ENCODE measurements at places on chromosomes 5 and 9.

GRCh38 chr5:150045549-150045948 is 40.8 kb downstream of the CSF1R start:
- DNase-seq = no peak

GRCh38 chr5:125926172-125926571 is 497.0 kb upstream of the GRAMD2B start:
- no peak for DNase-seq

DNA sequence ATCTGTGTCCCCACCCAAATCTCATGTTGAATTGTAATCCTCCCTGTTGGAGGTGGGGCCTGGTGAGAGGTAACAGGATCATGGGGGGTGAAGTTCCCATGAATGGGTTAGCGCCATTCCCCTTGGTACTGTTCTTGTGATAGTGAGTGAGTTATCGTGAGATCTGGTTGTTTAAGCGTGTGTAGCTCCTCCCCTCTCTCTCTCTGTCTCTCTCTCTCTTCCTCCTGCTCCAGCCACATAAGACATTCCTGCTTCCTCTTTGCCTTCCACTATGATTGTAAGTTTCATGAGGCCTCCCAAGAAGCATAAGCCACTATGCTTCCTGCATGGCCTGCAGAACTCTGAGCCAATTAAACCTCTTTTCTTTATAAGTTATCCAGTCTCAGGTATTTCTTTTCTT is 28.8 kb downstream of the C5orf15 start:
- DNase-seq = no peak

GRCh38 chr5:133830911-133831310 is 137.5 kb downstream of the C5orf15 start:
- DNase-seq = no peak

DNA sequence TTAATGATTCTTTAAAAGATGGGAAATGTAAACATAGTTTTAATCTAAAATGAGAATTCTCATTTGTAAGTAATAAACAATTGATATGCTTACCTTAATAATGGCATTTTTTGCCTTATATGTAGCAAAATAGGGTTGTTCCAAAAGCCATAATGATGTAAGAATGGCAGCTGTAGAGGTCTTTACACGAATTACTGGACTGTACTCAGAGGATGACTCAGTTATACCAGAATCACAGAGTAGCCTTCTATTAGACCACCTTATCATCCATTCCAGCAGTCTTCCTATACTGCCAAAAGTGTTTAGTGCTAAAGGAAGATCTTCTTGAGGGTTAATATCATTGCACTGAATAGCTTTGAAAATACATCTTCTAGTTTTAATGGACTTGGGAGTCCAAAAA is 66.5 kb downstream of the CPLANE1 start:
- DNase-seq = no peak

GRCh38 chr9:117963493-117964090 is 259.4 kb downstream of the TLR4 start:
- no peak for DNase-seq

DNA sequence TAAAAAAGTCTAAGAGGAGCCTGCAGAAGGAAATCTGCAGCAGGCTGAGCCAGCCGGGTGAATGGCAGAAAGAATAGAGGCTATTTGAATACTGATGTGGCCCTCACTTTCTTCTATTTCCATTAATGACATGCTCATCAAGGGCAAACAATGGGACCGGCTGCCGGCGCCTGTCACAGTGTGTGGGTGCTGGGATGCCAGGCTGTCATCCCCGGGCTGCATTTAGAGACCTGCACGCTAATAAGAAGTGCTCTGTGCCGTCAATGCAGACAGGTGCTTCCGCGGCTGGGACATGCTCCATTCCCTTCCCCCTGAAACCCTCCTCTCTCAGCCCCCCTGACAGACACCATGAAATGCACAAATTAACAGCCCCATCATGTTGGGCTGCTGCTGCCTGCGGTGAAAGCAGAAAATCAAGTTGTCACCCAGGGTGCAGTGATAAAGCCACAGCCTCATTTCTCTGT is 217.7 kb upstream of the TBCA start:
- DNase-seq = no peak

GRCh38 chr5:161263191-161263590 is 283.3 kb downstream of the GABRB2 start:
- DNase-seq = no peak

DNA sequence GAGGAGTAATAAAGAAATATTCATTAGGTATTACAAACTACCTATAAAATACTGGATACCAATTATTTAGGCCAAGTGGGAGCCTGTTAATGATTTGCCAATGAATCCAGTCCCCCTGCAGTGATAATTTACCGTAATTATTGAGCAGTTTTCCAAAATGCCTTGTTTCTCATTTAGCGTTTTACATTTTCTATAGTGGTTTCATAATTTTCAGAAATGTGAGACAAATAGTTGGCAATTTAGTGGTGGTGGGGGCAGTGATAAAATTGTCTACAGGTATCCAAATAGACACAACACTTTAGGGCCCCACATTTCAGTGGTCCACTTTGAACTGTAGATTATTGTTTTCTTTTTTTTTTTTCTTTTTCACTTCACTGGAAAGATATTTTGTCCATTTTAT is 27.3 kb upstream of the ALDH1A1 start:
- no peak for DNase-seq

DNA sequence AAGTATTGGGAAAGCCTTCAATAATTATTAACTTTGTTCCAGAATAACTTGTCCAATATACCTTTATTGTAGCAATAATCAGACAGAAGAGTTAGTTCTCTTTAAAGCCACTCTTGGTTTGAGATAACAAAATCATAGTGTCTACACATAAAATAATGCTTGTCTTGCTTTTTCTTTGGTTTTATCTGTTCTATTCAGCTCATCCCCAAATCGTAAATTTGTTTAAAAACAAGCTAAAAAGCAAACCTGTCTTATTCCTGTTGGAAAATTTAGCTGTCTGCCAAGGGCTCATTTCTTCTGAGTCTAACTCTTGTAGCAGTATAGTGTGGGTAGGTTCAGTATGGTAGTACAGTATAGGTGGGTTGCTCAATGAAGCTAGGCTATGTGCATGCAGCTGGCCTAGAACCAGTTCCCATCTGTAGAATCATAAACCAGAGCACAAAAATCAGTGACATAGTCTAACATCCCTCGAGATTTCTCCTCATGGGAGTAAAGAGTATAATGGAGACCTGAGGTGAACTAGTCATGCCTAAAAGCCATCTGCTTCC is 17.9 kb upstream of the APBA1 start:
- DNase-seq = no peak

- DNase-seq = no peak
Observed at GRCh38 chr5:10828241-10828640, 67.2 kb upstream of the DAP start.

DNA sequence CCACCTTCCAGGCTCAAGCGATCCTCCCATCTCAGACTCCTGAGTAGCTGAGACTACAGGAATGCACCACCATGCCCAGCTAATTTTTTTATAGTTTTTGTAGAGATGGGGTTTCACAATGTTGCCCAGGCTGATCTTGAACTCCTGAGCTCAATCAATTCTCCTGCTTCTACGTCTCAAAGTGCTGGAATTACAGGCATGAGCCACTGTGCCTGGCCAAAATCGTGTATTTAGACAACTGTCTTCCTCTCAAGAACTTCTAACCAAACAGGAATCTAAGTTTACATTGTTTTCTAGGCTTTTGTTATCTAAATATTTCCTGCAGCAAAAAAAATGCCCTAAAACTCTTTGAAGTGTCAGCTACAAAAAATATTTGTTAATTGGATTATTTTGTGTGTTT is 78.8 kb downstream of the NLN start:
- DNase-seq = no peak

DNA sequence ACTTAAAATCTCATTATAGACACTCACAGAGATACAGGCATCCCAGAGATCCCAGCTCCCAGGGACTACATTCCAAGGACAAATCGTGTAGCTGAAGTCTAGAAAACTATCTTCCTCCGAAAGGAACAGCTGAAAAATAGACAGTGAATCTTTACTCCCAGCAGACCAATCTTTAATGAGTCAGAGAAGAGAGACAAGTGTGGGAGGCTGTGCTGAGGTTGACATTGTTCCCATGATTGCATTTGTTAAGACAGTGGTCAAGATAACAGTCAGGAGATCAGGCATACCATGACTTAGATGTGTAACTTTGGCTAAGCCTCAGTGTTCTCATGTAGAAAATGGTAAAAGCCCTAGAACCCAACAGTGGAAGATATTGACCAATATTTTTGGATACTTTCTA is 120.7 kb downstream of the PAPPA start:
- no peak for DNase-seq

GRCh38 chr5:88660947-88661805 is 221.8 kb downstream of the MEF2C start:
- peak; percentile 83 for DNase-seq

- no peak for DNase-seq
Observed at GRCh38 chr5:54663866-54664265, 146.3 kb downstream of the SNX18 start.

DNA sequence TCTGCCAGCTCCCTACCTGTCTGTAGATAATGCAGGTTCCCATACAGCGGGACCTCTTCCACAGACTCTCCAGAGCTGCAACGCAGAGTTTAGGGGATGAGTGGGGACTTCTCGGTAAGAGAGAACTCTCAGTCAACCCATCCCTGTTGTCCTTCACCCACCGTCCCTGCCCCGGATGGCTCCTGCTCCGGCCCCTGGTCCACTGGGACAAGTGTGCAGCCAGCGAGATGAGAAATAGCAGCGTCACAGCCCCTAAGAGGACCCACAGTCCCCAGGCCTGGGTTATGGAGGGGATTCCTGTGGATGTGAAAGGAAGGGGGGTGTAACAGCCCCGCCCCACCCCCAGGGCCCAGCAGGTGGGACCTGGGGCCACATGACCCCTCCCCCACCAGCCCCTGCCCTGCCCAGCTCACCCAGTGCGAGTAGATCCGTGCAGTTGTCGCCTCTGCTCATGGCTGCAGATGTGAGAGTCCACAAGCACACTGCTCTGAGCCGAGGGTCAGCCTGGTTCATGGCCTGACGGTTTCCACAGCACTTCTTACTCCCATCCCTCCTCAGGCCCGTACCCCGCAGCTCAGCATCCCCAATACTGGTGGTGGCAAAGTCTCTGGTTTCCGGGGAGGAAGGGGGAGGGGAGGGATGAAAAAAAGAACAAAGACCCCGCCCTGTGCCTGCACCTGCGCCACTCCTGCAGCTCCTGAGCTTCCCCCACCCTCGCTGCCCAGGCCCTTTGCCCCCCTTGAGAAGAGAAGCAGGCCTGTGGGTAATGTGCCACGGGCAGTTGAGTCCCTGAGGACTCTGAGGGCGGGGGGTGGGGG is at the start of gene SIT1:
Gene SIT1 (minus strand): TSS at position 591 of the 818 bp plus-strand sequence. CDS start 78 bp downstream, at position 513.
- DNase-seq = peak; percentile 69

DNA sequence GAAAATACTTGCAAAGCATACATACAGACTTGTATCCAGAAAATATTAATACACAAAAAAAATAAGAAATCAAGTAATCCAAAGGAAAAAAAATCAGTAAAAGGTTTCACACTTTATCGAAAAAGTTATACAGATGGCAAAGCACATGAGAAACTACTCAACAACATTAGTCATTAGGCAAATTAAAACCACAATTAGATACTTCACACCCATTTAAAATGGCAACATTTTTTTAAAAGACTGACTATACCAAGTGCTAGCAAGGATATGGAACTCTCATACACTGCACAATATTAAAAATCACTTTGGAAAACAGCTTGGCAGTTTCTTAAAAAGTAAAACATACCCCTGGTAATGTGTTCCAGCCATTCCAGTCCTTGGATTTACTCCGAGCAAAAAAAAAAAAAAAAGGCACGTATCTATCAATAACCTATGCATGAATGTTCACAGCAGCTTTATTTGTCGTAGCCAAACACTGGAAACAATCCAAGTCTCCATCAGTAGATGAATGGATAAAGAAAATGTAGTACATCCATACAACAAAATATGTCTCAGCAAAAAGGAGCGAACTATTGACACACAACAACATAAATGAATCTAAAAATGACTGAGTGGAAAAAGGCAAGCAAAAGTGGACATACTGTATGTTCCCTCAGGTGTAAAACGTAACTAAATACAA is 66.0 kb downstream of the GNAQ start:
- no peak for DNase-seq

- DNase-seq = no peak
Observed at GRCh38 chr9:137089232-137089947, 2.6 kb downstream of the MAN1B1 start.

DNA sequence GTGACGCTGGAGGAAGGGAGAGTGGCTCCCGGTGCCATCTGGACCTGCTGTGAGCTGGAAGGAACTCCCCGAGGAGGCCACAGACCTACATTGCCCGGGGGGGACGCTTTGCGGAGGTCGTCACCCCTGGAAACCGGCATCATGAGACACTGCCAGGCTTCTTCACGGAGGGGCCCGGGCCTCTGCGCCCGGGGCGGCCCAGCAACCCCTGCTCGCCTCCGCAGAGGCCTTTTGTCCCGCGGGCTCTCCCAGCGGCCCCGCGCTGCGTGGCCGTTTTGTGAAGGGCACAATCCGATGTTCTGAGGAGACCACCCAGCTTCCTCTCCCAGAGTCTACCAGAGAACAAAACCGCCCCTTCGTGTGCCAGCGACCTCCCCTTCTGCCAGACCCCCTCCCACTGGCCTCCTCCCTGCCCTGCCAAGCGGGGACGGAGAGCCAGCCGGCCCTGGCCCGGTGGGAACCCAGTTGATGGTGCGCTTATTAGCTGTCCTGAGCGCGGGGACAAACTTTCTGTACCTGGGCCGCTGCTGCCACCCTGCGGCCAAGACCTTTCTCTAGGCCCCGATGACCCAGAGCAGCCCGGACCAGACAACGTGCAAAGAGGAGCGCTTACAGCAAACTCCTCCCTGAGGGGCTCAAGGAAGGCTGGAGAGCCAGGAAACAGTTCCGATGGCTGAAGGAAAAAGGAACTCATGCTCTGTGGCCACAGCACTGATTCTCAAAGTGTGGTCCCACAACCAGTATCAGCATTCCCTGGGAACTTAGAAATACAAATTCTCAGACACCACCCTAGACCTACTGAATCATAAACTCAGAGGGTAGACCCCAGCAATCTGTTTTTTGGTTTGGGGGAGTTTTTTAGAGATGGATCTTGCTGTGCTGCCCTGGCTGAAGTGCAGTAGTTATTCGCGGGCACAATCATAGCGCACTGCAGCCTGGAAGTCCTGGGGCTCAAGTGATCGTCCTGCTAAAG is 86.7 kb downstream of the SLC1A3 start:
- DNase-seq = peak; percentile 80

DNA sequence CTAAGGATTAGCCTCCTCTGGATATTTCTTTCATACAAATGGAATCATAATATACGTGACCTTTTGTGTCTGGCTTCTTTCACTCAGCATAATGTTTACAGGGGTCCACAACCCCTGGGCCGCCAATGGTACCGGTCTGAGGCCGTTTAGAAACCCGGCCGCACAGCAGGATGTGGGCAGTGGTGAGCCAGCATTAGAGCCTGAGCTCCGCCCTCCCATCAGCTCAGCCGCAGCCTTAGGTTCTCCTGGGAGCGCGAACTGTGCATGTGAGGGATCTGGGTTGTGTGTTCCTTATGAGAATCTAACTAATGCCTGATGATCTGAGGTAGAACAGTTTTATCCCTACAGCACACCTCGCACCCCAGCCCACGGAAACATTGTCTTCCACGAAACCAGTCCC is 229.7 kb downstream of the ICE1 start:
- no peak for DNase-seq

All from GM10248 (cell line).